ENCODE measurements at places on chromosomes 6 and 20. TPM values are rescaled to one million over a fixed set of nuclear protein-coding genes. Genes with fewer than 3 reads are reported as not detected.

- H3K4me3 ChIP-seq: no peak overlapping the region
- H3K4me1 ChIP-seq: no peaks in the 10 kb centered on the region
- H3K27me3 ChIP-seq: no peaks in the 10 kb centered on the region
These were observed 368.0 kb downstream of the TBC1D32 start for GRCh38 chr6:120966321-120966720.

- H3K27ac ChIP-seq: peak overlapping the region; percentile 80
- no peaks in the 10 kb centered on the region for H3K27me3 ChIP-seq
- DNase-seq: peak; percentile 53
- H3K4me1 ChIP-seq: peaks cover 36% of the 10 kb centered on the region
These were observed 93.5 kb downstream of the CEBPB start for GRCh38 chr20:50283922-50284810.

PABPC1L gene
- total RNA-seq: 50.2 TPM

MYCT1 gene
- 0.61 TPM for total RNA-seq

DNA sequence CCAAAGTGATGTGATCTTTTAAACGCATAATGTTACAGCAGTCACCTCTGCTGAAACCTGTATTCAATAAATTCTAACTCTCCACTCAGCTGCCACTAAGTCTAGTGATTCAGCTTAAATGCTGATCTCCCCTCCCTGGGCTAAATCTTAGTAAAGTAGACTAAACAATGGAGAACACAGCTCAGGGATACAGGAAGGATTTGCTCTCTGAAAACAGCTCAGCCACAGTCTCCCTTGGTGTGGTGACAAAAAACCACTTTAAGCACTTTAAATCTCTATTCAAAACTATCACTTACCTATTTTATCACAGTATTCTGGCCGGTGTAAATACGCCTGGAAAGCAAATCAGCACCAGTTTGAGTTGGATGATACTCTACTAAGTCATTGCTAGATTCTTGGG lies 130.6 kb downstream of the RFX6 start:
- no peaks in the 10 kb centered on the region for H3K36me3 ChIP-seq
- no peaks in the 10 kb centered on the region for H3K27me3 ChIP-seq
- H3K4me3 ChIP-seq: no peak overlapping the region
- H3K4me1 ChIP-seq: no peaks in the 10 kb centered on the region

GRCh38 chr6:132612449-132613108 lies 11.5 kb downstream of the TAAR2 start:
- no peaks in the 10 kb centered on the region for H3K27me3 ChIP-seq
- H3K36me3 ChIP-seq: no peaks in the 10 kb centered on the region
- no peaks in the 10 kb centered on the region for H3K4me1 ChIP-seq
- no peak overlapping the region for H3K27ac ChIP-seq
- no peak for DNase-seq

POPDC3 gene
- total RNA-seq: 8.6 TPM

- H3K4me1 ChIP-seq: no peaks in the 10 kb centered on the region
- no peak overlapping the region for H3K4me3 ChIP-seq
- DNase-seq: no peak
- no peak overlapping the region for H3K27ac ChIP-seq
These were observed 9.7 kb downstream of the TFAP2D start for GRCh38 chr6:50722829-50723554.

COMMD7 gene
- 38.7 TPM for total RNA-seq

- no peaks in the 10 kb centered on the region for H3K4me1 ChIP-seq
- H3K27me3 ChIP-seq: no peaks in the 10 kb centered on the region
- no peak overlapping the region for H3K4me3 ChIP-seq
- DNase-seq: no peak
- H3K27ac ChIP-seq: no peak overlapping the region
- H3K36me3 ChIP-seq: no peaks in the 10 kb centered on the region
These were observed 8.7 kb downstream of the SASH1 start for GRCh38 chr6:148351309-148351708.

DLK2 gene
- total RNA-seq: 0.68 TPM

C20orf144 gene
- total RNA-seq: not detected

GRCh38 chr6:119542037-119542436 lies 192.5 kb upstream of the MAN1A1 start:
- no peak overlapping the region for H3K4me3 ChIP-seq
- no peaks in the 10 kb centered on the region for H3K36me3 ChIP-seq
- peak overlapping the region; percentile 88 for H3K27ac ChIP-seq
- no peak for DNase-seq
- H3K27me3 ChIP-seq: no peaks in the 10 kb centered on the region
- H3K4me1 ChIP-seq: peaks cover 16% of the 10 kb centered on the region

DNA sequence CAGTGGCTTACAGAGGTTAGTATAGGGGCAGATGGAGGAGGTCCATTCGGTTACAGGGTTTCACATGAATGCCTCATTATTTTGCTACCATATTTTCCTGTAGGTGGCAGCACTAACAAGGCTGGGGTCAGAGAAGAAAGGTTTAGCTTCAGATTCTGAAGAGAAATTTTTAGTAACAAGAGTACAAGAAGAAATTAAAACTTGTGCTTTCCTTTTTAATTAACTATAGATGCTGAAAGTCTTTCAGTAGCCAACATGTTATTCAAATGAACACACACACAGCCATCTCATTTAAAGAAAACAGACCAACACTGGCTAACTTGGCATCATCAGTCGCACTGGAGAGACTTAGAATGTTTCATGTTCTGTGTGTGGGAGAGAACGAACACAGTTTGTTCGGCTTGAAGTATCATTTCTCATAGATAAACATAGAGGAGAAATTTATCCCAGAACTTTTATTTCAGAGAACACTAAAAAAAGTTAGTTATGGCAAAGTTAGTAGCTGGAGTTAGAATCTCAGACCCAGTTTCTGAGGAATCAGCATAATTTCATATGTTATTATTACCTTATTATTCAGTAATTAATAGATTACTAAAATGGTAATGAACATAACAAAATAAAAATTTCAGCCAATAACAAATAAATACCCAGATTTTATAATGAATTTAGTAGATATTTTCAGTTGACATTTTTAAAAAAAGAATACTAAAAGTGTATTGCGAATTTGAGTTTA lies 314.0 kb upstream of the RSPO3 start:
- no peaks in the 10 kb centered on the region for H3K36me3 ChIP-seq
- H3K4me1 ChIP-seq: no peaks in the 10 kb centered on the region
- no peak overlapping the region for H3K27ac ChIP-seq
- no peak overlapping the region for H3K4me3 ChIP-seq
- peak; percentile 20 for DNase-seq
- no peaks in the 10 kb centered on the region for H3K27me3 ChIP-seq

GRCh38 chr6:25302151-25302550 lies 23.0 kb downstream of the CARMIL1 start:
- no peaks in the 10 kb centered on the region for H3K36me3 ChIP-seq
- no peak for DNase-seq
- H3K4me1 ChIP-seq: no peaks in the 10 kb centered on the region
- no peak overlapping the region for H3K4me3 ChIP-seq
- H3K27me3 ChIP-seq: no peaks in the 10 kb centered on the region
- H3K27ac ChIP-seq: peak overlapping the region; percentile 46

- no peaks in the 10 kb centered on the region for H3K27me3 ChIP-seq
- no peaks in the 10 kb centered on the region for H3K36me3 ChIP-seq
- peak overlapping the region; percentile 57 for H3K4me3 ChIP-seq
- no peak for DNase-seq
- H3K27ac ChIP-seq: no peak overlapping the region
- peaks cover 18% of the 10 kb centered on the region for H3K4me1 ChIP-seq
These were observed 245 bp downstream of the SRC start for GRCh38 chr20:37346236-37346534.

- H3K4me3 ChIP-seq: no peak overlapping the region
- peaks cover 11% of the 10 kb centered on the region for H3K4me1 ChIP-seq
These were observed 42.6 kb upstream of the ENPP1 start for GRCh38 chr6:131765081-131765803.

- H3K36me3 ChIP-seq: no peaks in the 10 kb centered on the region
- H3K4me3 ChIP-seq: no peak overlapping the region
- no peaks in the 10 kb centered on the region for H3K4me1 ChIP-seq
- no peak for DNase-seq
These were observed 29.2 kb upstream of the HTR1B start for GRCh38 chr6:77492530-77492929.

DNA sequence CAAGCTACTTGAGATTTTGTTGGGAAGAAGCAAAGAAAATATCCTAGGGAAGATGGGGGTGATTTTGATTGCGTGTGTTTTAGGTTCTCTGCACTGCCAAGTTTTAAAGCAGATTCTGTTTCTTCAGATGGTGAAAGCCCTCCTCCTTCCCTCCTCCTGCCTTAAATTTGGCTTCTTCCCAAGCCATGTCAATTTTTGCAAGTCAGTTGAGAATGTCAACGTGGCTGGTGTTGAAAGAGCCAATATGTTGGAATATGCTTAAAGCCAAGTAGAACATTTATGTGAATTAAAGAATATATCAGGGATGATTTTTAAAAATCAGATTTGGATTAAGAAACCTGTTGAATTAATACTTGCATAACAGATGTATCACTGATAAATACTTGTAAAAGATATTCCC lies 270.8 kb downstream of the ARID1B start:
- H3K4me3 ChIP-seq: no peak overlapping the region
- no peak overlapping the region for H3K27ac ChIP-seq
- no peaks in the 10 kb centered on the region for H3K27me3 ChIP-seq
- no peak for DNase-seq
- no peaks in the 10 kb centered on the region for H3K4me1 ChIP-seq

DNA sequence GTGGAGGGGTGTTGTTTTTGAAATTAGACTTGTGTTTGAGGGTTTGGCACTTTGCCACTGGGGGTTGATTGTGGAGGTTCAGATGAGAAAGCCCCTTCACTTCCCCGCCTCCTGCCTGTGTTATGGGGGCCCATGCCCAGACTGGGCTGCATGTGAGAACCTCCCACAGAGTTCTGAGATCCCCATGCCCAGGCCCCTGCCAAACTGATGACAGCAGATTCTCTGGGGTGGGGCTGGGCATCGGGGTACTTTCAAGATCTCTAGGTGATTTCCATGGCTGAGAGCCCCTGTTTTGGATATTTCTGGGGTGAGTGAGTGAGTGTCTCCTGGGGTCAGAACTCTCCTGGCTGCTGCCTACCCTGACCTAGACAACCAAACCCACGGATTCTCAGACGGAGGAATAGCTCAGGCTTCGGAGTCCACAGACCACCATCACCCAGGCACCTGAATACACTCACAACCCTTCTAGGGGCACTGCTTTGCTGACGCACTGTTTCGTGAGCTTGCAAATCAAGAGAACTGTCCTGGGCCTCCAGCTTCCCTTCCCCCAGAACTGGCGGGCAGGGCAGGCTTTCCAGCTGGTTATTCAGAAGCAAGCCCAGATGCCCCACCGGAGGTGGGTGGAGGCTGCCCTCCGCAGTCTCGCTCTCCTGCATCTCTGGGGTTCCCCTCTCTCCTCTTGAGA lies 6.3 kb downstream of the BCAS1 start:
- no peak overlapping the region for H3K27ac ChIP-seq
- H3K36me3 ChIP-seq: no peaks in the 10 kb centered on the region
- no peaks in the 10 kb centered on the region for H3K27me3 ChIP-seq

GRCh38 chr6:87342829-87343228 lies 1.8 kb upstream of the C6orf163 start:
- no peak for DNase-seq
- H3K4me1 ChIP-seq: no peaks in the 10 kb centered on the region
- H3K27me3 ChIP-seq: no peaks in the 10 kb centered on the region
- H3K4me3 ChIP-seq: no peak overlapping the region

GNMT gene
- total RNA-seq: 0.68 TPM

GRCh38 chr20:57536771-57537724 lies 12.1 kb upstream of the CTCFL start:
- H3K4me1 ChIP-seq: no peaks in the 10 kb centered on the region
- peaks cover 43% of the 10 kb centered on the region for H3K27me3 ChIP-seq
- H3K4me3 ChIP-seq: no peak overlapping the region
- DNase-seq: no peak

- H3K27ac ChIP-seq: no peak overlapping the region
- no peak for DNase-seq
- H3K27me3 ChIP-seq: no peaks in the 10 kb centered on the region
- no peak overlapping the region for H3K4me3 ChIP-seq
These were observed 21.7 kb downstream of the SMLR1 start for GRCh38 chr6:130848945-130849344.

MAP3K7 gene
- total RNA-seq: 33.8 TPM

DNA sequence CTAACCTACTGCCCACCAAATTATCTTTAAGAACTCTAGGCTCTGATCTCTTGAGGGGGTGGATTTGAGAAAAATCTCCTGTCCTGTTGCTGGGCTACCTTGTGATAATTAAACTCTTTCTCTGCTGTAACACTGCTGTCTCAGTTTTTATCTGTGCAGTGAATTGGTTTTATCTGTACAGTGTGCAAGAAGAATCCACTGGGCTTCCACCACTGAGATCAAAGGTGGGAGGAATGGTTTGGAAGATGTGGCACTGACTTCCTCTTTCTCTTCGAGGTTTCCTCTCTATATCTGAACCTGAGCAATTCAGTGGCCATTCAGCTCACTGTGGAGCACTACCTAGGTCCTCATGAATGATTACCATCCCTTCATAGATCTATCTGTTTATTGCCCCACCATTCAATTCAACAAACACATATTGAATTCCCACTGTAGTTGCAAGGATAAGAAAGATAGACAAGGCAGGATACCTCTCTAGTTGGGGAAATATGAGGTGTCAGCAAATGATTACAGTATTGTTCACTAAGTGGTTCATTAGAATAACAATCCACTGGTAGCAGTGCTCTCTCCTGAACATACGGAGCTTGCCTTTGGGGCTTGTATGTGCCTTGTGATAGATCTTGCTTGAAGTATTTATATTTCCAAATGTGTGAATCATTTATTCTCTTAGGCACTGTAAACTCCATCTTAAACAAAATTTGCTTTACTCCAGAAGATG lies 172.1 kb upstream of the ARG1 start:
- H3K4me3 ChIP-seq: no peak overlapping the region
- H3K4me1 ChIP-seq: peaks cover 13% of the 10 kb centered on the region
- no peak overlapping the region for H3K27ac ChIP-seq
- no peaks in the 10 kb centered on the region for H3K27me3 ChIP-seq
- DNase-seq: no peak

SSR1 gene
- 289 TPM for total RNA-seq

DNA sequence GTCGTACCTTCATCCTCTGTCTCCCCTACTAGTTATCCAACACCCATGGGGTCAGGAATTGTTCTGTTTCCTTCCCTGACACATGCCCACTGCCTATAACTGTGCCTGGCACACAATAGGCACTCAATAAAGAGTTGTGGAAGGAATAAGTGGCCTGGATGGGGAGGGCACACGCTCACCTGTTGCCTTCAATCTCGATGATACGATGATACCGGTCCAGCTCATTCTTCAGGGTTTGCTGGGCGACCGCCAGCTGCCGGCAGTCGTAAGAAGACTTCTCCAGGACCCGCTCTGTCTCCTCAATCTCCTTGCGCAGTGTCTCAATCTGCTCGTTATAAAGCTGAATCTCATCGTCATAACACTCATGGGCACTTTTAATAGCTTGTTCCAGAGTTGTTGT lies 32.5 kb downstream of the BFSP1 start:
- peaks cover 7% of the 10 kb centered on the region for H3K4me1 ChIP-seq
- H3K36me3 ChIP-seq: no peaks in the 10 kb centered on the region
- peaks cover 7% of the 10 kb centered on the region for H3K27me3 ChIP-seq
- no peak overlapping the region for H3K4me3 ChIP-seq

- DNase-seq: no peak
- no peak overlapping the region for H3K27ac ChIP-seq
- peaks cover 12% of the 10 kb centered on the region for H3K4me1 ChIP-seq
- H3K27me3 ChIP-seq: no peaks in the 10 kb centered on the region
- no peak overlapping the region for H3K4me3 ChIP-seq
These were observed 32.2 kb downstream of the EIF2S2 start for GRCh38 chr20:34079818-34080217.

GRCh38 chr6:14695579-14695978 lies 550.3 kb upstream of the JARID2 start:
- no peak for DNase-seq
- no peak overlapping the region for H3K27ac ChIP-seq
- H3K4me1 ChIP-seq: no peaks in the 10 kb centered on the region

CAPN11 gene
- not detected for total RNA-seq

- no peak overlapping the region for H3K27ac ChIP-seq
- DNase-seq: no peak
- H3K36me3 ChIP-seq: no peaks in the 10 kb centered on the region
- no peaks in the 10 kb centered on the region for H3K27me3 ChIP-seq
These were observed 196.7 kb upstream of the CDH4 start for GRCh38 chr20:61055180-61056010.
